Thyroid gland (tissue), 4 donors: ENCODE measurements at places on chromosomes 7 and 10. TPM values are rescaled to one million over a fixed set of nuclear protein-coding genes. Genes with fewer than 3 reads are reported as not detected.

GALNT17 gene
- 38.7 TPM for total RNA-seq

DNA sequence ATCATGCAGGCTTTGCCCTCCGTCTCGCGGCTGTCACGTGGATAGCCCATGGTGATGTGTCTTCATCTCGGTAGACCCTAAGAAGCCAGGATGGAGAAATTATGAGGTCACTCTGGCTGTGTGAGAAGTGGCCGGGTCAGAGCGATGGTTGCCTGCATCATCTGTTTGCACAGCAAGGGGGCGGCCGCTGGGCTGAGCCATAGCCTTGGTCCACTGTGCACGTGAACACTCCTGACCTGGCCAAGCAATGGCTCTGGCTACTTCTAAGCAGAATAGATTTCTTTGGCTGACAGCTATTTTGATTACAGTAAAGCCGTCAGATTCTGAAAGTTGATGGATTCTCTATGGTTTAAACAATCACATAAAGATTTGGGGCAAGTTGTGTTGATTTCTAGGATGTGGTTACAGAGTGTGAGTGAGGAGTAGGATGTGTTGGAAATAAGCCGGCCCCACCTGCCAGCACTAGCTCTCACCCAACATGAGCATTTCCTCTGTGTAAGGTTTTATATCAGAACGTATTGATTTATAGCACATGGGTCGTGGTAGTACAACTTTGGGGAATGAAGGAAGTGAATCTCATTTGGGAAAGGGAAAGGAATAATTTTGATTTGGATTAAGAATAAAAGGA, 214.4 kb upstream of the GPR26 start:
- H3K27me3 ChIP-seq, result no peaks in the 10 kb centered on the region
- H3K4me3 ChIP-seq, result no peak overlapping the region
- DNase-seq, result no peak
- no peaks in the 10 kb centered on the region for H3K36me3 ChIP-seq
- no peaks in the 10 kb centered on the region for H3K4me1 ChIP-seq

DNA sequence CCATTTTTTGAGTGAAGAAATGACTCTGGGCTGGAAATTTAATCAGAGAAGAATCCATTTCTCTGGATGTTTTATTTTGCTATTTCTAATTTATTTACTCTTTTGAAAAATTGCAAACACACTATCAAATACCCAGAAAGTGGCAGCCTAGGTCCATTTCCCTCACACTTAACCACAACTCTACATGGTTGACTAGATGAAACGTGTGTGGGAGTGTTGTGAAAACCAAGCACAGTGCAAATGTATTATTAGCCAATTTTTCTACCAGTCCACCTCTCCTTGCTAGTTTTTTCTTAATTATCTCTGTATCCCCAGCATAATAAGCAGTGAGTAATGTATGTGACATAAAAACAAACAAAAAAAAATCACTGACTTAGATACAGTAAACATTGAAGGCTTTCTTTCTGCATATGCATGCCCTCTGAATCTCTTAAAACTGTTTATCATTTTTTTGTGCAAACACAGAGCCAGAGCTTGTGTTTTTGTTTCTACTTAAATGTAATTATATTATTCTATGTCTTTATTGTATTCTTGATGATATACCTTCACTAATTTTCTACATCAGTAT, 30.9 kb downstream of the SCIN start:
- H3K4me3 ChIP-seq, result no peak overlapping the region
- DNase-seq, result no peak
- no peaks in the 10 kb centered on the region for H3K36me3 ChIP-seq
- no peaks in the 10 kb centered on the region for H3K27me3 ChIP-seq
- no peaks in the 10 kb centered on the region for H3K4me1 ChIP-seq

CYP2C19 gene
- not detected for total RNA-seq

CFAP69 gene
- 12.6 TPM for total RNA-seq

DNA sequence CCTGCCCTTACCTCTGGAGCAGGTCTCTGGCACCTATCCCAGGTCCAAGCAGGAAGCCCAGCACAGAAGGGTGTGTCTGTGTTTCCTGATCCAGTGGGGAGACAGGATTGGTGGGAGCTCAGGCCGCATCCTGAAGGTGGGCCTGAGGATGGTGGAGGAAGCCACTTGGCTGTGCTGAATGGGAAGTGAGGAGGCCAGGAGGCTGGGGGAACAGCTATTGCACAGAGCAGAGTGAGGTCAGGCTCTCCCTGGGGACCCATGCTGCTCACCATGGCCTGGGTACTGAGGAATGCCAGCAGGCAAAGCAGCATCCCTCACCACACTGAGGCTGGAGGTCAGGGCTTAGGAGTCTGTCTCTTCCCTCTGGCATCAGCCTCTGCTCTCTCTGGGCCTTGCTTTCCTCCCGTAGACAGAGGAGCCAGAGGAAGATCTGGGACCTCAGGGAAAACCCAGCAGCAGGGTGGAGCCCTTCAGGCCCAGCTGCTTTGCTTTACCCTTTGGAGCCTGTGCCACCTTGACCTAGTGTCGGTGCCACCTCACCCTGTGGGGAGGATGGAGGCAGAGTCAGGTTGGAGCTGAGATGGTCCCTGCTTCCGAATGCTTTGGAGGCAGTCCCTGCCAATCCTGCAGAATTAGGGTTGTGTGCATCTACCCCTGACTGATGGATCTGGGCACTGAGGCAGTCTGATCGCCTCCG, 39.0 kb downstream of the CDH23 start:
- H3K27ac ChIP-seq, result no peak overlapping the region
- H3K4me1 ChIP-seq, result no peaks in the 10 kb centered on the region
- H3K36me3 ChIP-seq, result no peaks in the 10 kb centered on the region
